ENCODE measurements at places on chromosomes 4 and X.

GRCh38 chrX:74911494-74911893, 13.8 kb downstream of the NEXMIF start:
- no peak for DNase-seq

DNA sequence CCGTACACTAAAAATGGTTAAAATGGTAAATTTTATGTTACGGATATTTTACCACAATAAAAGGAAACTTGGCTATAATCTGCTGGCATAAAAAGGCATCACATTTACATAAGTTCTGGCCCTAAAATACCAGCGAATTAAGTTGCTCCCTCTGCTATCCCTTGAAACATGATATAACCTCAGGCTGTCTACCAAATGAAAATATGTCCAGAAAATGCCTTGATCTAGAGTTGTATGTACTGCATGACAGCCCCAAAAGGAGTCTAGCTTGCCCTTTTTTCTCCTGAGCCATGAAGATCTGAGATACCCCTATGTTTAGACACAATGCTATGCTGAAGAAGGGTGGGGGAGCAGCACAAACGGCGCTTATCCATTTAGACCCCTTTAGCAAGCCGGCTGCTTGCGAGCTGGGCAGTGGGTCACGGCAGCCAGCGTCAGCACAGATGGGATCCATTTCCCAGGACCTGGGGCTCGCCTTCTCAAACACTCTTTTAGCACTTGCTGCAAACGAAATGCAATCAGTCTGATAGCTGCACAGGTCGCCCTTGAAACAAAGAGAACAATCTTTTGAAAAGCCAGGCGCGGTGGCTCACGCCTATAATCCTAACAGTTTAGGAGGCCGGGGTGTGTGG, 77.0 kb downstream of the AFAP1 start:
- no peak for DNase-seq

DNA sequence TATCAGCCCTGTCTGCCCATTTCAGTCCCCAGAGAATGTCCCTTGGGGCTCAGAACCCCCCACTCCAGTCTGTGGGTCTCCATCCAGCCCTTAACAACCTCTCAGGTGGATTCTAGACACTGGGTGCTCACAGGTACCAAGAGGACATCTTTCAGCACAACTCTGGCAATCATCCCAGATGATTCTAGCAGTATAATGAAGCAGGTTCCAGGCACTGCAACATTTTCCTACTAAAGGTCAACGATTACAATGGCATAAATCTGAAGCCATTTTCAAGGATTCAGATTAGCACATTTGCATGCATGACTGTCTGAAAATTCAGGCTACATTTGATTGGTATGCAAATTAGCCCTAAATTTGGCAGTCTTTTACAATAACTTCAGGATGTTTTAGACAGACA, 10.0 kb downstream of the SLC2A9 start:
- no peak for DNase-seq

- DNase-seq, result no peak
Measured at GRCh38 chr4:119209077-119209476, 3.4 kb upstream of the USP53 start.

DNA sequence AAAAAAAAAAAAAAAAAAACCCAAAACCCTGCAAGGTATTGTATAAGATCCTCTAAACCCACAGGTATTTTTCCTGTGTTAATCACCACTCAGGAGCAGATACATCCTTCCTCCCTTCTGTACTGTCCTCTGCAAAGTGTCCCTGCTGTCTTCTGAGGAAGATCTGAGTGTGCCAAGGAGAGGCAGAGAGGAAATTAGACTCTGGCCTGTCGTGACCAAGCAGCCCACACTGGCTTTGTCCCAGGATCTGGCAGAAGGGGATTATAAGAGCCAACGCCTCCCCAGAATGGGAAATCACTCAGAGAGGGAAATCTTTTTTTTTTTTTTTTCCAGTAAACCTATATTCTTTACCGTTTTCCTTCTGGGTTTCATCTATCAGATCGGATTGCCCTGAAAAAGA, 39.6 kb downstream of the PTCHD1 start:
- DNase-seq, result no peak

DNA sequence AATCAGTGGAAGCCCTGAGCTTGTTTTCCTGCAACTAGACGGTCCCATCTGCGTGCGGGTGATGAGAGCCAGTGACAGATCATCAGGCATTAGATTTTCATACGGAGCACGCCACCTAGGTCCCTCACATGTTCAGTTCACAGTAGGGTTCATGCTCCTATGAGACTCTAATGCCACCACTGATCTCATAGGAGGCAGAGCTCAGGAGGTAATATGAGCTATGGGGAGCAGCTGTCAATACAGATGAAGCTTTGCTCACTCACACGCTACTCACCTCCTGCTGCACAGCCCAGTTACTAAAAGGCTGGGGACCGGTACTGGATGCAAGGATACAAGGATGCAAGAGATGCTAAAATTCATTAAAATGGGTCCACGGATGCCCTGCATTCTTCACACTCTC, 61.2 kb downstream of the DHRSX start:
- DNase-seq, result no peak

DNA sequence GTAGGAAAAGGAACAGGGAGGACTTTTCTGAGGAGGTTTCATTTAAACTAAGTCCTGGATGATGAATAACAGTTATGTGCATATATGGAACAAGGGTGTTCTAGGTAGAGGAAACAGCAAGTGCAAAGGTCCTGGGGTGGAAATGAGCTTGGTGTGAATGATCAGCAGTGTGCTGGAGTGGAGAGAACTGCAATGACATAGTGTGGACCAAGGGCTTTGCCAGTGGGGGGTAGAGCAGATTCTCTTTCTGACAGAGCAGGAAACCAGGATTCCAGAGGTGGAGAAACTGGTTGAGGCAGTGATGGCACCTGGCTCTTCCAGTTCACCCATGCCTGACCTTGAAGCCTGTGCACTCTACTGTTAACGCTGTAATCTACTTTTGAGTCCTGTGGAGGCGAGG, 1.7 kb downstream of the PPP1R3F start:
- DNase-seq, result no peak

Measured in DMS153 (cell line).